ENCODE measurements at places on chromosomes 11 and 22.

DNA sequence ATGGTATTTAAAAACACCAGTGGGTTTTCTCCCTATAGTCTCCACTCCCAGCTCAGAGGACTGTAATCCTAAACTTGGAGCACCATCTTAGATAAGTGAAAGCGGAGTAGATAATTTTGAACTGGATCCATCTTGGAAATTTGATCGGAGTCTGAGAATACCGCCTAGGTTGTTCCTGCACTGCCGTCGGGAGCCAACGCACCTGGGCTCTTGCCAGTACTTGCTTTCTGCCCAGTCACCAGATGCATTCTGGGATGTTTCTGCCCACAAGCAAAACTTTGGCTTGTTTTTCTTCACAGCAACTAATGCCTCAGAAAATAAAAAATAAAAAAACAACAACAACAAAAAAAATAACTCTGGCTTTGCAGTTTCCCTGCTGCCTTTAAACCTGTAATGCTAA lies 113.0 kb upstream of the MTMR2 start:
- DNase-seq, result no peak

- no peak for DNase-seq
These were observed 3.4 kb upstream of the SLC25A1 start for GRCh38 chr22:19181786-19182471.

DNA sequence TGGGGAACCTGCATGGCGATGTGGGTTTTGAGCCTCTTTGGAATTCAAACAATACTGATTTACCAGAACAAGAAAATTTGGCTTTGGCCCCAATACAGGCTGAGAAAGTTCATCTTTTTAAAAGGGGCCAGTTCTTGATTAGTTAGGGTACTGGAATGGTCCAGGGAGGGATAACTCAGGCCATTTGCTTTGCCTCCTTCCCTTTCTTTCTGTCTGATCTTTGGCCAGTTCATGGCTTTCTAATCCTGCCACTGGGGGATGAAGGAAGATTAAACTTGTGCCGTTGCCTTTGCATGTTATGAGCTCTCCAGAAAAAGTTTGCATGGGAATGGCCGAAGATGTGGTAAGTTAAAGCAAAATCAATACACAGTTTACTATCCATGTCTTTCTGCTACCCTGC lies 78.4 kb downstream of the ADAMTS15 start:
- DNase-seq, result no peak

DNA sequence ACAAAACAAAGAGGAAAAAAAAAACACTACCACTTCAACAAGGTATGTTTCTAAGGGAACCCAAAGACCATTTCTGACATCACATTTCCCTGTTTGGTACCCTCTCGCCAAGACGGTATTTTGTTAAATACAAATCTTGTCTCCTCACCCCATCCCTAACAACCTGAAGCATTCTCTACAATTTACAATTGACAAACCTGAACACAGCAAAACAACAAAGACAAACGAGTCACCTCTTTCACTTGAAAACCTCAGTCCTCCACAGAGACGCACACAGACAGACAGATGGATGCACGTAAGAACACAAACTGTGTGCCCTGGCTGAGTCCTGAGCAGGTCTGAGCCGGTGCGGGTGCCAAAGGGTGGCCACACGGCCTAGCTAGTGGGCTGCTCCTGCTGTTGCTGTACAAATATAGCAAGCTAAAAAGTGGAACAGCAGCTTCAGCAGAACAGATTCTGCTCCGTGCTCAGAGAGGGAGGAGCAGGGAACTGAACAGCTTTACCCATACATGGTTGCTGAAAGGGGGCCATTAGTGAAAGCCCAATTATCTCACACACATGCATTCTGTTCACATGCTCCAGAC lies 28.5 kb downstream of the CELF1 start:
- no peak for DNase-seq

GRCh38 chr22:18100781-18101180 lies 9.8 kb upstream of the TUBA8 start:
- DNase-seq, result no peak

GRCh38 chr22:27844656-27845591 lies 43.4 kb upstream of the MN1 start:
- DNase-seq, result no peak

GRCh38 chr11:118916842-118917388 lies 8.8 kb downstream of the BCL9L start:
- DNase-seq, result no peak

DNA sequence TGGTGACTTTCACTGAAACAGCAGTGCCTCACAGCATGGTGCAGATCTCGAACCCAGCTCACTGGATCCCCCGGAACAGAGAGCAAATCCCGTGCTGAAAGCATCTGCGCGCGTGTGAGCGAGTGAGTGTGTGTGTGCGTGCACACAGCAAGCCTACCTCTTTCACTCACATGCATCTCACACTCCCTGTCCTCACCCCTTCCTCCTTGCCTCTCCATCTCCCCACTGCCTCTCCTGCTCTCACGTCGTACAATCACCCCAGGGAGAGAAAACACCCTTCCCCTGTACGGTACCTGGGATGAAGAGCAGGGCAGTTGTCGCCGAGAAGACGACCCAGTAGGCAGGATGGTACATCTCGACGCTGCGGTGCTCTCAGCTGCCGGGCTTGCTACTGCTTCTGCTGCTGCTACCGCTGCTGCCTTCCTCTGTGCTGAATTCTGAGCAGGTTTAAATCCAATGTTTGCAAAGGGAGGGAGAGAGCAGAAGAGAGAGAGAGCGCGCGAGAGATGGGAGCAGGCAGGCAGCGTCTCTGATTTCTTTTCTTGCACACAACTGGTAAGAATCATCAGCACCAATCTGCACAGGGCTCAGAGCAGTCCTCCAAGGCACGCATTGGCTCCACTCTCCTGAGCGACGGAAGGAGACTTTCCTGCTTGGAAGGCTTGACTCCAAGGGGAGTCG lies at the start of gene OPCML:
OPCML (minus strand) TSS at position 531 of the 681 bp plus-strand sequence.
- DNase-seq, result no peak

DNA sequence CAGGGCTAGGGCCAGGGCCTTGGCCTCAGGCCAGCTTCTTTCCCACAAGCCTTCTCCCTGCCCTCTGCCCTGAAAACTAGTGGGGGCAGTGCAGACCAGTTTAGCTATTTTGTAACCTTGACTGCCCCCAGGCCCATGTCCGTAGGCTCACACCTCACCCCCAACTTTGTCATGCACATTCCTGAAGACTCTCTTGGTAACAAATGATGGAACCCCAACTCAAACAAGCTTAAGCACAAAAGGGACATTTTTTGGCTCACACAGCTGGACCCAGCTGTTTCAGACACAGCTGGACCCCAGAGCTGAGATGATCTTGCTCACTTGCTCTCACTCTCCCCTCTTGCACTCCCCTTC lies 46.6 kb downstream of the KCNQ1OT1 start:
- DNase-seq, result no peak

DNA sequence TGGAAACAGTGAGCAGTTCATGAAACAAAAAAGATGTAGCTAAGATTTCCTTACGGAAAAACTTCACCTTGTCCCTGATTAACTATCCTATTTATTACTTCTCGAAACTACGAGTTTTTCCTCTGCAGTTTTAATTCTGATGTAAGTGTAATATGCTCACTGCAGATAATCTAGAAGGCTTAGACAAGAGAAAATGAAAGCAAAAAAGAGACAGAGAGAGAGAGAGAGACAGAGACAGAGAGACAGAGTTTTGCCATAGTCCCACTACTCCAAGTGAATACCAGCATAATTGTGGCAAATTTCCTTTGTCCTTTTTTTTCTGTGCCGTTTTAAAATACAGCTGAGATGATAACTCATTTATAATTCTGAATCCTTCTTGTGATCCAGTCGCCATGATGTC lies 24.8 kb downstream of the FSHB start:
- DNase-seq, result no peak

- DNase-seq, result no peak
These were observed 59.8 kb downstream of the SC5D start for GRCh38 chr11:121352251-121352891.

DNA sequence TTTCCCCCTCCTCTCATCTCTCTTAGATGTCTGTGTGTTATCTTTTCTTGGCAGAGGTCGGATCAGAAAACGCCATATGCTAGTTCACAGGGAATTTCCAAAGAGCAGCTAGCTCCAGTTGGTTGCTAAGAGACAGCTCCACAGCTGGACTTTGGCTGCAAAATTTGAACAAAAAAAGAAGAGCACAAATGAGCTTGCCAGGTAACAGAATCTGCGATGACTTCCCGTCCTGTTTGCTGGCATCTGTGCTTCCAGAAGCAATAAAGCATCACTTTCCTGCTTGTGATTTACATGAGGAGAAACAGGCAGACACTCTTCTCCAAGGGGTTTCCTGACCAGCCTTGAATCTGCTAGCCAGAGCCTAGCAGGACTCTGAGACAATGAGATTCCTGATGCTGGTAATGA lies 596.0 kb upstream of the B3GAT1 start:
- DNase-seq, result no peak

DNA sequence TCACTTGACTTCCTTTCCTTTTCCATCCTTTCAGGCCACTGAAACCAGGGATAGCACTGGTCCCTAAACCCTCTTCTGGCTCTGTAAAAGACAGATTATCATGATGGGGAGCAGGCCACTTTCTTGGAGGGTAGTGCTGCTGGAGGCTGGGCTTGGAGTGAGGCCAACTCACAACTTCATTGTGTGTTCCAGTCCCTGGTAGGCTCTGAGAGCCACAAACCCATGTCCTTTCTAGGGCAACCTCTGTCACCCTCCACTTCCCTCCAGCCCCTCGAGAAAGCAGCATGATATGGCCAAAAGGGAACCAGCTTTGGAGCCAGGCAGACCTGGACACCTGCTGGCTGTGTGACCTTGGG lies 2.3 kb downstream of the TKFC start:
- no peak for DNase-seq

- peak; percentile 87 for DNase-seq
These were observed 11.6 kb downstream of the PHLDB1 start for GRCh38 chr11:118618991-118619375.

- DNase-seq, result no peak
These were observed 31.6 kb upstream of the SNX19 start for GRCh38 chr11:130947889-130948288.

DNA sequence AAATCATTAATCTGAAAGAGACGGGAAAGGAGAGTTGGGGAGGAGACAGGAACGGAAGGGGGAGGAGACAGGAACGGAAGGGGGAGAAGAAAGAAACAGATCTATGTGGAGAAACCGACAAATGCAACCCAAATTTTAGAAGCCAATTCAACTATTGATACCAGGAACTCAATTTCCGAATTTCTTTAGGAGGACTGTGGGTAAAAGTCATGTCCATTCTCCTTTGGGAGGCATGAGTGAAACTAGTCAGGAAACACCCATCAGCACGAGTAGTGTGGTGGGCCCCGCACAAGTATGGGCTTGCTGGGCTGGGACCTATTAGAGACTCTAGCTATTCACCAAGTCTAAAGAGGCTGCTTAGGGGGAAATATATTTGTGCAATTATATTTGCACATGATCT lies 18.1 kb downstream of the ANO3 start:
- DNase-seq, result no peak

DNA sequence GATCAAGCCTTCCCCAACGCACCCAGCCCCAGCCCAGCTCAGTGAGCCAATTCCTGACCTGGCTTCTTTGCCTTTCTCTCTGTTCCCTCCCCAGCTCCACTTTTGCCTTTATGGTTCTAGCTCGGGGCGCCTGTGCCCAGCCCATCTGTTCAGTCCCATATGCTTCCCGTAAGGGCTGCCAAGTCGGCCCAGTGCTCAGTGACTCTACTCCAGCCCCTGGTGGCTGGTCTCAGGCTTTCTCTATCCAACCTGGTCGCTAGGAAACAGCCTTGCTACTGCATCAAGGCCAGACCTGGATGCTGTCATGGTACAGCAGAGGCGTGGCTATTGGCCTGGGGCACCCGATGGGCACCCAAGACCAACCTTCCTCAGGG lies 178.0 kb downstream of the DSCAML1 start:
- no peak for DNase-seq

DNA sequence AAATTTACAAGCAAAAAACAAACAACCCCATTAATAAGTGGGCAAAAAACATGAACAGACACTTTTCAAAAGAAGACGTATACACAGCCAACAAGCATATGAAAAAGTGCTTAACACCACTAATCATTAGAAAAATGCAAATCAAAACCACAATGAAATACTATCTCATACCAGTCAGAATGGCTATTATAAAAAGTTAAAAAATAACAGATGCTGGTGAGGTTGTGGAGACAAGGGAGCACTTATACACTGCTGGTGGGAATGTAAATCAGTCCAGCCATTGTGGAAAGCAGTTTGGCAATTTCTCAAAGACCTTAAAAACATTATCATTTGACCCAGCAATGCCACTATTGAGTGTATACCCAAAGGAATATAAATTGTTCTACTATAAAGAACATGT lies 72.3 kb downstream of the BBOX1 start:
- no peak for DNase-seq

DNA sequence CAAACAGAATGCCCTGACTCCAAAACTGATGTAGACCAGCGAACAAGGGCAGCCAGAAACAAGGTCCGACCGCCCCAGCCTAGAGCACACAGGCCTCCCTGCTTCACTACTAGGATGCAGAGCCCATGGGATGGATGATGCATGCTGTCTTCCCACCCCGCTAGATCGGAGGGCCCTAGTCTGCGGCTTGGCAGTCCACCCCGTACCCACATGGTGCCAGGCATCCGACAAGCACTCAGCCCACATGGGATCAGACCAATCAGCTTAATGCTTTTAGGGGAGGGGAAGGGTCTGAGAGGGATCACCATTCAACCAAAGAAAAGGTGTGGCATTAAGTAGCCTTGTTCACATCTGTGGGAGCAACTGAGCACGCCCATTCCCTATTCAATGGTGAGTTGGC lies 30.6 kb downstream of the PISD start:
- no peak for DNase-seq

- DNase-seq, result peak; percentile 26
These were observed 4.6 kb downstream of the C11orf71 start for GRCh38 chr11:114395736-114396135.

DNA sequence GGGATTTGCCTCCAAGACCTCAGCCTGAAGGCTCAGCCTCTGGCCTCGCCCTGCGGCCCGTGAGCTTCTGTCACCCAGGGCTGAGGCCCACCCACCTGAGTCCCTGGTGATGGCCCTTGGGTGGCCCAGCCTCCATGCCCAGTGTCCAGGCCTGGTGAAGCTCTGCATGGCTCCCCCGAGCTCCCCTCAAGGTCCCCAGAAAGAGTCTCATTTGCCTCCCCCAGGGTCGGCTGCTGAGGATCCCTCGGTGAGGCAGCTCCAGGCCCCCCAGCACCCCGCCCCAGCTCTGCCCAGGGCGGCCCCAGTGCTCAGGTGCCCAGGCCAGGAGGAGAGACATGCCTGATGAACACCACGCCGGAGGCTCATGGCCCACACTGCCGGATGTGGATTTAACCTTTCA lies 2.1 kb upstream of the TH start:
- DNase-seq, result no peak

- peak; percentile 77 for DNase-seq
These were observed 61.5 kb upstream of the EED start for GRCh38 chr11:86182976-86183584.

Data from HT1080 (cell line).